NCI-H146 (cell line): ENCODE measurements at places on chromosomes 7 and 10.

GRCh38 chr10:116947841-116948529, 57.0 kb downstream of the SHTN1 start:
- no peak for DNase-seq

DNA sequence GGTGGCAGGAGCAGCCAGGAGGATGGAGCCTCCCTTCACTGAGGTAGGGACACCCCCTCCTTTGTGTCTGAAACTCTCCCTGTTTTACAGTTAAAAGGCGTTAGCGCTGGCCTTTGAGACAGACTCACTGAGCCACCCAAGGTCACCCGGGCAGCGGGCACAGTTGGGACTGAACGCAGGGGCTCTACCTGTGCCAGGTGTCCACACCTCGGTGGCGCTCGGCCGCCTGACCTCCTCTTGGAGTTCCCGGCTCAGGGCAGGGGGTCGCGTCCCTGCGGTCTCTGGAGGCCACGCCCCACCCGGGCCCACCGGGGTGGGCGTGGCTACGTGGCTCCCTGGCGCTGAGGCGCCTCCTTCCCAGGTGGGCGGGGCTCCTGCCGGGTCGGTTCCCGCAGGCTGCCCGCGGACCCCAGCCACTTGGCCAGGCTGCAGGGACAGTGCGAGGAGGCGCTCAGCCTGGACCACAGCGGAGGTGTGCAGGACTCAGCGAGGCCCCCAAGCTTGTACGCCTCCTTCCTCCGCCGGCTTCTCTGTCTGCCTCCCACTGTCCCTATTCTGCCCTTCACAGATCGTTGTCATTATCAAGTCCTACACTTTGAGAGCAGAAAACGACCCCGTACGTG, 39.9 kb upstream of the LEP start:
- DNase-seq, result no peak

GRCh38 chr7:148967602-148968001, 60.7 kb downstream of the PDIA4 start:
- DNase-seq, result no peak

GRCh38 chr7:99792967-99793366, 9.0 kb upstream of the CYP3A4 start:
- DNase-seq, result no peak

DNA sequence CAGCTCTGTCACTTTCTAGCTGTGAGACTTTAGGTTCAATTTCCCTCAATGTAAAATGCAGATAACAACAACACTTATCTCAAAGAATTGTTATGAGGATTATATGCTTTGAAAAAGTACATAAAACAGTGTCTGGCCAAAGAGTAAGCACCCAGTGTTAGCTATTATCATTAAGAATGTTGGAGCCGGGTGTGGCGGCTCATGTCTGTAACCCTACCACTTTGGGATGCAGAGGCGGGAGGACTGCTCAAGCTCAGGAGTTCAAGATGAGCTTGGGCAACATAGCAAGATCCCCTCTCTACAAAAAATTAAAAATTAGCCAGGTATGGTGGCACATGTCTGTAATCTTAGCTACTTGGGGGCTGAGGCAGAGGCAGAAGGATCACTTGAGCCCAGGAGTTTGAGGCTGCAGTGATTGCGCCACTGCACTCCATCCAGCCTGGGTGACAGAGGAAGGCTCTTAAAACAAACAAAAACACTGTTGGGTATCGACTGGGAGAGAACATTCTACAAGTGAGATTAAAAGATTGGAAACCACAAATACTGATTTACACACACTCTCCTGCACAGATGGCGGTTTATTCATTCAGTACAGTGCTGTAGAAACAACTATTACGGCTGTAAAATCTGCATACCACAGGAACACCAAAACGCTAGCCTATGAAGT, 107.3 kb downstream of the PROSER2 start:
- DNase-seq, result no peak
